ENCODE measurements at places on chromosomes 12 and 14.

GRCh38 chr12:51460519-51460918 lies 35.9 kb downstream of the SLC4A8 start:
- no peak for DNase-seq

GRCh38 chr12:124432376-124432775 lies 135.0 kb downstream of the NCOR2 start:
- no peak for DNase-seq

- no peak for DNase-seq
Measured at GRCh38 chr12:96208801-96209549, 14.8 kb downstream of the ELK3 start.

DNA sequence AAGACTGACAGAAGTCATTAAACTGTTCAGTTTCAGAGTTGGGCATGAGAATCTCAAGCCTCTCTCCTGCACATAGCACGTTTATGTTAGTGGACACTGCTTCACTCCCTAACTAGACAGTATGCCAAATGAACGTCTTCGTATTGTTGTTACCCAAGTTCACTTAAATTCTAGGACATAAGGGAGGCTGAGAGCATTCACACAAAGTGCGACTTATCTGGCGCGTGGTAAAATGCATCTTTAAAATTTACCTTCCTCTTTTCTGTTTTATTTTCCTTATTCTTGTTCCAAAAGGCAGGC lies 166.3 kb downstream of the AKAP6 start:
- DNase-seq: no peak

- DNase-seq: no peak
Measured at GRCh38 chr12:94783862-94784261, 133.5 kb upstream of the TMCC3 start.

GRCh38 chr12:69136931-69137613 lies 102.3 kb upstream of the CPSF6 start:
- no peak for DNase-seq

GRCh38 chr14:57492859-57493258 lies 798 bp downstream of the CCDC198 start:
- no peak for DNase-seq

- DNase-seq: no peak
Measured at GRCh38 chr12:121822393-121823100, 18.7 kb downstream of the SETD1B start.

- no peak for DNase-seq
Measured at GRCh38 chr12:45407981-45408728, 192.3 kb downstream of the ANO6 start.

GRCh38 chr12:83471341-83471740 lies 784.6 kb downstream of the TMTC2 start:
- DNase-seq: no peak

DNA sequence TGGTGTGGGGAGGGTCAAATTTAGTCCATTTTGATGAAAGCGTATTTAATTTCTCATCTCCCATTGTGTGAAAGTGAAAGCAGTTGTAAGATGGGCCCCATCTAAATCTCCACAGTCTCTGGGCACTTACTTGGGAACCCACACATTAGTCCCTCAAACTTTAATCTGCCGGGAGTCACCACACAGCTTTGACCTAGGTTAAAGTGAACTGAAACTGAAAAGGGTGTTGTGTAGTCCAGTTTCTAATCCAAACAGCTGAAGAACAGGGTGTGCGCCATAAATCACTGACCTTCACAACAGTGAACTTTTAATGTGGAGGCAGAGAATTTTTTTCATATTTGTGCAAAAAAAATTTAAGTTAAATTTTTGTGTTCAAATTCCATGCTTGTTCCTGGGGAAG lies 48.4 kb upstream of the PTPRO start:
- DNase-seq: no peak

- no peak for DNase-seq
Measured at GRCh38 chr12:121550974-121551634, 29.7 kb downstream of the KDM2B start.
